Pancreas (tissue), 10 donors: ENCODE measurements at places on chromosomes 11 and 22.

GRCh38 chr11:63694596-63694995 is 13.3 kb downstream of the RTN3 start:
- DNase-seq = no peak

GRCh38 chr11:93288079-93288478 is 42.5 kb upstream of the DEUP1 start:
- no peak for DNase-seq

DNA sequence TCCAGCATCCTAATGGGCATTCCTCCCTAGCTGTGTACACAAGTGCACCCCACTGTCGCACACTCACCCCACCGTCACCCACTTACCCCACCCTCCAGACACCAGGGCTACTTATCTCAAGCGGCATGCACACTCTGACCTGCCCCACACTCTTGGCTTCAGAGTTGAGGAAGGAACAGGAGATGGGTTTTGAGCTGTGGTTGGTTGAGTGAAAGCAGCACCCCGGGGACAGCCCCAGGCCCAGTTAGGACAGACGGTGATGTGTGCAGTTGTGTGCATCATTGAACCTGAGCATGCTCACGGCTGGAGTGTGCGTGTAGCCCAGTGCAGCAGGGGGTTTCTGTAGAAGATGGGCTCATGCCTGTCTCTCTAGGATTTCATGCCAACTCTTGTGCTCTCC is 32.5 kb downstream of the AHNAK start:
- DNase-seq = no peak

GRCh38 chr11:125976156-125976555 is 30.3 kb downstream of the VSIG10L2 start:
- DNase-seq = no peak

DNA sequence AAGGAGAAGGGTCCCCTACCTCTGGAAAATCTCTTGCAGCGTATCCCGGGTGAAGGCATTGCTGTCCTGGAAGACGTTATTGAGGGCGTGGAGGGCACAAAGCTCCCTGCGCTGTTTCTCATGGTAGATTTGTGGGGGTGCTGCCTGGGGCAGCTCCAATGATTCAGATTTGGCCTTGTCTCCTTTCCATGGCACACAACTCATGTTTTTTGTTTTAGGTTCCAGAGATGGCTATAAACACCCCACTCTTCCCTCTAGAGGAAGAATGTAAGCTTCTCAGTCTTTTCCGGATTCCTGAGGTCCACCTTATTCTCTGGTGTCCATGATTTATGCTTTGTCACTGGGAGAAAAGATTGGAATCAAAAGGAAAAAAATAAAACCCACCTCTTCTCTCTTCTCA is 959 bp downstream of the JOSD1 start:
- no peak for DNase-seq

- DNase-seq = no peak
These were observed 9.9 kb upstream of the NUP160 start for GRCh38 chr11:47857892-47858543.

DNA sequence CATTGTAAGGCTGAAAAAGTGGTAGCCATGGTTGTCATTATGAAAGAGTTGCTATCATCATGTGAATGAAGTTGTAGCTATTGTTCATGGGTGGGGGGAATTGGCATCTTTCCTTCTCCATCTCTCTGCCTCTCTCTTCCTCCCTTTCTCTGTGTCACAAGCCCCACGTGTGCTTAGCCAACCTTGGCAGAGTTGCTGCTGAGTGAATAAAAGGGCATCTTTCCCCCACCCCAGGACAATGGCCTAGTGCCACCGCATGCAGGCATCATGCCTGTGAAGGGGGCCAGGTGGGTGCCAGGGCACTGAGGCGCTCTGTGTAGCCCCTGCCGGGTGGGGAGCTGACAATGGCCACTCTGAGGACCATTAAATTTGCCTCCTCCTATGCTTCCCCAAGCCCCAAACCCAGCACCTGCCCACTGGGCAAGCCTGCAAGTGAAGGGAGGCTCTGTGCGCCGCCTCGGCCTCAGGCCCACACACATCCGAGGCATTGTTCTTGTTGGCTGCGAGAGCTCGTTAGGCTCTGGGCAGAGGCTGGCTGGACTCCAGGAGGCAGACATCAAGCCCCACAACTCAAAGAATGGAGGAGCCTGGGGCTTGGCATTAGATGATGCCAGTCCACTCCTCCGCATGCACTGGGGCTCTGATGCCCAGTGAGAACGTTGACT is 103.9 kb downstream of the SEZ6L start:
- DNase-seq = no peak

- no peak for DNase-seq
These were observed 38.3 kb upstream of the GNB1L start for GRCh38 chr22:19892925-19893324.

DNA sequence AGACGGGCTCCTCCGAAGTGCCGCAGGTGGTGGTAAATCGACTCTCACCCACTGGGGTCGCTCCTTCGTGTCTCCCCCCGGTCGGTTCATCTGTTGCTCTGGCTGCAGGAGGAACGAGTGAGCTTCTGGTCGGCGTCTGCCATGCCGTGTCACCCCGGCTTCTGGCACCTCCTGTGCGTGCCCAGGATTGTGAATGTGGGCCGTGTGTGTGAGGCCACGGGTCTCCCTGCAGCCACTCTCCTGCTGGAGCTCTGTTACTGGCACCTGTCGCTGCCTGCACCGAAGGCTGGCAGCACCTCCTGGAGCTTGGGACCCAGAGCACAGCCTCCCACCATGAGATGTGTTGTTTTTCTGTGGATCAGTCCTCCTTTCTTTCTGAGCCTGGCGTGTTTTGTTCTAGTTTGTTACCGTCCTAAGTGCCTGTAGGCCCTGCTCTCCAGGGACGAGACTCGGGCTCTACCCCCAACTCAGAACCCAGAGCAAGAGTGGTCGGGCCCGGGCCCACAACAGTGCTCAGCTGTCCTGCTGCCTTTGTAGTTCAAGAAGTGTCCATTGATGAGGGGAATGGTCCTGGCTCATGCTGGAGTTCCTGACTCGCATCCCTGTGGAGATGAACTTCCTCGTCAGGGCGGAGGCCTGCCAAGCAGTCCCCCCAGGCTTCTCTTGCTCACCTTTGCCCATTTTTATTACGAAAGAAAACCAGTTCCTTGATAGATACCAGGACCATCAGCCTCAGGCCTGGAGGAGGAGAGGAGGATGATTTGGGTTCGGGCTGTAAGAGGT is 66.6 kb downstream of the MED15 start:
- no peak for DNase-seq

- DNase-seq = no peak
These were observed 97.4 kb downstream of the FAR1 start for GRCh38 chr11:13765886-13766285.

GRCh38 chr11:103486604-103487003 is 377.4 kb downstream of the DYNC2H1 start:
- no peak for DNase-seq

GRCh38 chr11:14253421-14253820 is 105.6 kb downstream of the RRAS2 start:
- no peak for DNase-seq
